A172 (cell line): ENCODE measurements at places on chromosomes 5 and 9. TPM values are rescaled to one million over a fixed set of nuclear protein-coding genes. Genes with fewer than 3 reads are reported as not detected.

The OCLN gene
- 3.2 and 6.5 TPM in 2 replicates for total RNA-seq

The NAA35 gene
- 36.6 and 38.7 TPM in 2 replicates for total RNA-seq

The ZNF366 gene
- not detected in 2 replicates for total RNA-seq

The RBM22 gene
- total RNA-seq = 36.4 and 45.8 TPM in 2 replicates

The PTPRD gene
- 0.71 and 1.0 TPM in 2 replicates for total RNA-seq

The SEMA4D gene
- total RNA-seq = 5.1 and 11.1 TPM in 2 replicates

The B4GALT1 gene
- 15.2 and 19.8 TPM in 2 replicates for total RNA-seq

The ENTPD2 gene
- total RNA-seq = not detected in 2 replicates

The ENTREP1 gene
- 0.78 and 1.7 TPM in 2 replicates for total RNA-seq

The GPR21 gene
- not detected in 2 replicates for total RNA-seq

GRCh38 chr5:42874621-42875198 is 63.0 kb upstream of the SELENOP start:
- no peak for DNase-seq

DNA sequence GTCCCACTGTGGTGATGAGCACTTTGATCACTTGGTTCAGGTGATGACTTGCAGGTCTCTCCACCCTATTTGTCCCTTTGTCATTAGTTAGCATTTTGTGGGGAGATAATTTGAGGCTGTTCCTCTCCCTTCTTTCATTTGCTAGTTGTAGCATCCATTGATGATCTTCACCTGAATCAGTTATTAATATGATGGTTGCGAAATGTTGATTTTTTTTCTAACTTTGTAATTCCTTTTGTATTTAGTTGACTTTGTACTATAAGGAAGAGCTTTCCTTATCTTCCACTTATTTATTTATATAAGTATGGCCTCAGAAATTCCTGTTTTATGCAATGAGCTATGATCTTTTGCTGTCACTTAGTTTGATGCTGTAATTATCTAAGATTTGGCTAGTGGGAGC is 12.6 kb downstream of the TRIO start:
- DNase-seq = no peak

- no peak for DNase-seq
Observed at GRCh38 chr5:31350395-31350794, 156.9 kb downstream of the CDH6 start.

DNA sequence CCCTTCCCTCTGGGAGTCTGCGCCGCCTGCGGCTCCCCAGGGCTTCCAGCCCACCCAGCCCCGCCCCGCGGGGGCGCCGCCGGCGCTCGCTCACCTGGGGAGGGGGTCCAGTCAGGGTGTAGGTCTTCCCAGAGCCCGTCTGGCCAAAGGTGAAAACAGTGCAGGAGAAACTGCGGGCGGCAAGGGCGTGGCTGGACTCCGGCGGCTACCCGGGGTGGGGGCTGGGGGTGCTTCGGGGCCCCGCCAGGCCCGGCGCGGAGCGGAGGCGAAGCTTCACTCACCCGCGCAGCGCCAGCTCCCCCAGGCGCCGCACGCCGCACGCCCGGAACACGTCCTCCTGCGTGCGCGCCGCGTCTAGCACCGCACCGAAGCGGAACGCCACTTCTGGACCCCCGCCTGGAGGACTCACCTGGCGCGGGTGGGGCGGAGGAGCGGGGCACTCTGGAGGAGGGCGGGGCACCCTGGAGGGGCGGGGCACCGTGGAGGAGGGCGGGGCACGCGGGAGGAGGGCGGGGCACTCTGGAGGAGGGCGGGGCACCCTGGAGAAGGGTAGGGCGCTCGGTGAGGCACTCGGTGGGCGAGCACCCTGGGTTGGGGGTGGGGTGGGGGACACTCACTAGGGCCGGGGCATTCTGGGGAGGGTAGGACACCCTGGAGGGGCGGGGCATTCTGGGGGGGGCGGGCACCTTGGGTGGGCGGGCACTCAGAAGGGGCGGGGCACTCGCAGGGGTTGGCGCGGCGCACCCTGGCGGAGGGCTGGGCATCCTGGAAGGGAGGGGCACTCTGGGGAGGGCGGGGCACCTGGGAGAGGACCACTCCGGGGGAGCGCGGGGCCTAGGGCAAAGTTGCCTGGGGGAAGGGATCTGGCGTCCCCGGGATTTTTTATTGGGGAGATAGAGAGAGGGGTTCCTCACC is 814 bp downstream of the KIF12 start:
- no peak for DNase-seq

DNA sequence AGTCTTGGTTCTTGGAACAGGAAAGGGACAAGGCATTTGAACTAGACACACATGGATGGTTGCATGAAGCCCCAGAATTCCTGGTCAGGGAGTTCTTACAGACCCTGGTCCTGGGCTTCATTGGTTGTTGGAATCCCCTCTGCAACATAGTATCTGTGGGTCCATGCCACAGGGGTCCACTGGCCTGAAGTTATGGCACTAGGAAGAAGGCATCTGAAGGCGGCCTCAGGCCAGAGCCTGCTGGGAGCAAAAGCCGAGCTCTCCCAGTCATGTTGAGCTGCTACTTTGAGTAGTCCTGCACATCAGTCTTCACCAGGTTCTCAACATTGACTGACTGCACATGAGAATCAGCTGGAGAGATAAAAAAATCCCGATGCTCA is 71.1 kb upstream of the PITX1 start:
- no peak for DNase-seq

GRCh38 chr9:131432597-131433301 is 38.9 kb downstream of the PRRC2B start:
- DNase-seq = peak; percentile 21

- no peak for DNase-seq
Observed at GRCh38 chr9:98597236-98597771, 111.4 kb downstream of the GABBR2 start.

DNA sequence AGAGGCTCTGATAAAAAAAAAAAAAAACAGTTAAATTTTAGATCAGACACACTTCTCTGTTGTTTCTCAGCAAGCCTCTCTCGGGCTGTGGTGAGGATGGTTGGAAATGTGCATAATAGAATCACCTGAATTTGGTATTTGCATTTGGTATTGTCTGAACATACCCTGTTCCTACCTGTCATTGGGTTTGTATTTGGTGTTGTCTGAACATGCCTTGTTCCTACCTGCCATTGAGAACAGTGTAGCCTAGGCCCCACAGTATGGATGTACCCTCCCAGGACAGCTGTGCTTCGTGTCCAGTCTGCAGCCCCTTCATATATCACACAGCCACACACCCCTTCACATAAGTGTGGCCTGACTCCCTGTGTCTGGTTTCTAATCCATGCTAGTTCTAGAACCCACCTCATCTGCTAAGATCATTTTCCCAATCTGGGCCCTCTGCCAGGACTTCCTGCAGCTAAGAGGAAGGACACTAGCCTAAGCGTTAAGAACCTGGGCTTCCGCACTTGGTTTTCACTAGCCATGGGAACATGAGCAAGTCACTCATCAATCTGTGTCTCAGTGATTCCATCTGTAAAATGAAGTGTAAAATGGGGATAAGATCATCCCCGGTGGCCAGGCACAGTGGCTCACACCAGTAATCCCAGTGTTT is 49.2 kb downstream of the ITGA2 start:
- no peak for DNase-seq

DNA sequence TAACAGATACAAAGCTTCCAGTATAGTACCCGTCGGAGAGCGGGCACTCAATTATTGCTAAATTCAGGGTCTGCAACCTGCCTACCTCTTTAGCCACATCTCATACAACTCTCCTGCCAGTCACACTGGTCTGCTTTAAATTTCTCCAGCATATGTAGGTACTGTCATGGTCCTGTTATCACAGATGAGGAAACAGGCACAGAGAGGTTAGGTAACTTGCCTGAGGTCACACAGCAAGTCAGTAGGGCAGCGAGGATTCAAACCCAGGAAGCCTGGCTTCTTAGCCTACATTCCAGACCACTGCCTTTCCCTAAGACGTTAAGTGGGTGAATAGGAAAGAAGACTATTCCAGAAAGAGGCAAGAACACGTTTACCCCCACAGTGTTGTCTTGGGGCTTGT is 186.0 kb upstream of the NFIB start:
- no peak for DNase-seq

GRCh38 chr5:175561085-175561484 is 82.7 kb downstream of the SFXN1 start:
- no peak for DNase-seq

GRCh38 chr5:140367256-140368013 is 7.4 kb downstream of the SLC4A9 start:
- no peak for DNase-seq

DNA sequence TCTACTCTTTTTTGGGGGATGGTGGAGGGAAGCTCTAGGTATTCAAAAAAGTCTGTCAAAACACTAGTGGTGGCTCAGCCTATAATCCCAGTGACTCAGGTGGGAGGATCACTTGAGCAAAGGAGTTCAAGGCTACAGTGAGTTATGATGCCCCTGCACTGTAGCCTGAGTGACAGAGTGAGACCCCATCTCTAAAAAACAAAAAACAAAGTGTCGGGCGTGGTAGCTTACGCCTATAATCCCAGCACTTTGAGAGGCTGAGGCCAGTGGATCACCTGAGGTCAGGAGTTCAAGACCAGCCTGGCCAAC is 15.8 kb upstream of the SLC35D2 start:
- DNase-seq = no peak

DNA sequence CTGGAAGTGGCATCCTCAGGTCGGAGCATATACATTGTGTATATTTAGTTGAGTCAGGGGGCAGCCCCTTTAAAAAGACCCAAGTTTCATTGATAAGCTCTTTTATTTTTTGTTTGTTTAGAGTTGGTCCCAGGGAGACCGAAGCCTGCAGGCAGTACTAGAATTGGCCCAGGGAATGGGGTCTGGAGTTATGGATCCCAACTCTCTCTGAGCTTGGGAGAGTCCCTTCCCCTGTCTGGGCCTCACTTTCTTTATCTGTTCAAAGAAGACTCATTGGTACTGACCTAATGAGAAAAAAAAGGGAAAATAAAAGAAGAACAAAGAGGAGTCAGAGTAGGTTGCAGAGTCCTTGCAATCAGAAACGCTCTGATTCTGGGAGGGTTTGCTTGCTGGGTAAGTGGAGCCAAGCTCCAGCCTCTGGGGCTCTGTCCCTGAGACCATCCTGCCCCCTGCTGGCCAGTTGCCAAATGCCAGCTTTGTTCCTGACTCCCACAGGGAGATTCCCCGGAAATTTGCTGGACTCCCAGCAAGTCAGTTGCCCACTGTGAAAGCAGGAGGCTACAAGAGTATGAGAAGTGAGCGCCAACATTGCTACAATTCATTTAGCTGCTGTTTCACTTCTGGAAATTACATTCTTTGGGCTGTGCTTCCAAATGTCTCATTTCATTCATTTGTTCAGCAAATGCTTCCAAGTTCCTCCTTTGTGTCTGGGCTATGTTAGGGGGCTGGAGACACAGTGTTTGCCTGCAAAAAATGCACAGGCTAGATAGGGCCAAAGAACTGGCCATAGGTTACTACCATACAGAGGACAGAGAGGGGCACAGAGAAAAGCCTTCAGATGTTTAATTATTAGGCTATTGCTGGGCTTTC is 156.2 kb downstream of the MELK start:
- DNase-seq = peak; percentile 63

GRCh38 chr5:61274511-61274911 is 57.5 kb upstream of the ZSWIM6 start:
- DNase-seq = no peak

GRCh38 chr5:140297283-140297682 is 5.6 kb downstream of the PFDN1 start:
- no peak for DNase-seq

DNA sequence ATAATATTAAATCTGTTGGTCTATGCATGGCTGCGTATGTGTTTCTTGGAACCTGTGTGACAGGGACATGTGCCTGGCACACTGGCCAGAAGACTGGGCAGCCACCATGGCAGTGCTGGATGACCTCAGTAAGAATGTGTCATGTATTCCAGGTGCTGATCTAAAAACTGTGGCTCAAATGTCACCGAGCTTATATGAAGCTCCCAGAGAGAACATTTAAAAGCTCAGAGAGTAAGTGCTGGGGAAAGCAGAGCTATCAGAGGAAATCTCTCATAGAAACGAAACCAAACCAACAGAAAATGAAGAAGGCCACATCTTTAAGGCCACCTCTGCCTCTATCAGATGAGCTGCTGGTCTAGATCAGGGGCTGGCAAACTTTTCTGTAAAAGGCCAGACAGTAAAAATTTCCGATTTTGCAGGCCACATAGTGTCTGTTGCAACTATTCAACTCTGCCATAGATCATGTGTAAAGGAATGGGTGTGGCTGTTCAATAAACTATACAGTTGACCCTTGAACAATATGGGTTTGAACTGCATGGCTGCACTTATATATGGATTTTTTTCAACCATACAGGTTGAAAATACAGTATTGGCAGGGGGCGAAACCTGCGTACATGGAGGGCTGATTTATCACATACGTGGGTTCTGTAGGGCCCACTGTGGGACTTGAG is 31.8 kb downstream of the TSTD2 start:
- DNase-seq = no peak

- no peak for DNase-seq
Observed at GRCh38 chr9:137467896-137468295, 8.8 kb upstream of the NSMF start.

DNA sequence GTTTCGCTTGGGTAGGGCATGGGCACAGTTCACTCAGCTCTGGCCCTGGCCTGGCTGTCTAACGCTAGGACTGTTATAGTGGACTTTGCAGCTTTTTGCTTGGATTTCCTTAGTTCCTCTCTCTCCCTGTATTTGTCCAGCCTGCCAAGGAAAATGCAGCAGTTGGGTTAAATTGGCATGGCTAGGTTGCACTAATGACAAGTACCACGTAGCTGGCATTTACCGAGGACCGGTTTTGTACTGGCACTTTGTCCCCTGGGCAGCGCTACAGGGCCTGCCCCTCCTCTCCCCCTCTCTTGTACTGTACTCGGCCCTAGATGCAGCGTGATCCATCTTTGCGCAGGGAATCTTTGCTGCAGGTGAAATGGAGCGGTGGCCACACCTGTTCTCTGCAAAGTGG is 2.4 kb downstream of the WDR5 start:
- DNase-seq = no peak

- no peak for DNase-seq
Observed at GRCh38 chr9:134888603-134889190, 8.1 kb downstream of the FCN2 start.
